ENCODE measurements at places on chromosomes 11 and 22. TPM values are rescaled to one million over a fixed set of nuclear protein-coding genes. Genes with fewer than 3 reads are reported as not detected.

TSPAN18 gene
- 25.7 TPM for total RNA-seq

ZNRF3 gene
- 22.1 TPM for total RNA-seq

OR5M10 gene
- total RNA-seq, result not detected

OR10A2 gene
- not detected for total RNA-seq

LRFN4 gene
- total RNA-seq, result 62.5 TPM

KRTAP5-10 gene
- total RNA-seq, result not detected

PDE3B gene
- 6.6 TPM for total RNA-seq

GAB4 gene
- 0.18 TPM for total RNA-seq

HTR3A gene
- 2.0 TPM for total RNA-seq

KCNJ1 gene
- 0.07 TPM for total RNA-seq

ANGPTL5 gene
- total RNA-seq, result not detected

OSBPL5 gene
- total RNA-seq, result 23.7 TPM

OR6T1 gene
- not detected for total RNA-seq

RASL10A gene
- total RNA-seq, result 5.1 TPM

H19 gene
- 0.62 TPM for total RNA-seq

SMIM35 gene
- not detected for total RNA-seq

P2RX6 gene
- 0.26 TPM for total RNA-seq

TEX54 gene
- total RNA-seq, result not detected

OR1S2 gene
- not detected for total RNA-seq

KCNK7 gene
- not detected for total RNA-seq

RIN1 gene
- total RNA-seq, result 7.2 TPM

TRPC6 gene
- total RNA-seq, result 1.4 TPM

MS4A8 gene
- total RNA-seq, result not detected

CCDC89 gene
- not detected for total RNA-seq

OPCML gene
- 0.26 TPM for total RNA-seq

SPTY2D1 gene
- total RNA-seq, result 10.8 TPM

FAT3 gene
- total RNA-seq, result 10.7 TPM

VWA5A gene
- 15.1 TPM for total RNA-seq

ARAP1 gene
- 85.2 TPM for total RNA-seq

HRAS gene
- total RNA-seq, result 27.1 TPM

CST6 gene
- not detected for total RNA-seq

GLYAT gene
- total RNA-seq, result not detected

SPTBN2 gene
- 39.2 TPM for total RNA-seq

OR8K1 gene
- not detected for total RNA-seq

TNNT3 gene
- total RNA-seq, result not detected

KRTAP5-1 gene
- not detected for total RNA-seq

VPREB3 gene
- total RNA-seq, result not detected

PYGM gene
- total RNA-seq, result 2.9 TPM

SLC22A8 gene
- not detected for total RNA-seq

SLCO2B1 gene
- 0.07 TPM for total RNA-seq

TRPM5 gene
- total RNA-seq, result not detected

BAIAP2L2 gene
- 2.7 TPM for total RNA-seq

PLEKHB1 gene
- 5.8 TPM for total RNA-seq

NCAM1 gene
- 7.1 TPM for total RNA-seq

SGSM1 gene
- 2.3 TPM for total RNA-seq

PHETA2 gene
- 10.3 TPM for total RNA-seq
